ENCODE measurements at places on chromosomes 7 and 10.

GRCh38 chr7:39357648-39358047 lies 208.6 kb upstream of the YAE1 start:
- DNase-seq = no peak

DNA sequence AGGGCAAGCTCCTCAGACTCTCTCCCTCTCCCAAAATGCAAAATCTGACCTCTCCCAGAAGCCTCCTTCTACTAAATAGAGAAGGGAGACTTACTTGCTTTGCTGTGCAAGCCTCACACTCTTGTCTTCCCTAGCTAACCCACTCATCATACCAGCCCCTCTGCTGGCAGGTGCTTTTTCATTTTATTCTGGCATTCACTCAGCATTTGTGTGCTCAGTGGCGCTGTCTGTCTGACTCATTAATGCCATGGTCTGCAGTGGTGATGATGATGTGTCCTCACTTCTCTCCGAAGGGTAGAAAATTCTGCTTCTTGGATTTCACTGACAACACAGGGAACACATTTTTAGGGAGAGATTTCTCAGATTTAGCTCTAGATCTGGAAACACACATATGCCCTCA lies 22.0 kb upstream of the BTRC start:
- no peak for DNase-seq

- no peak for DNase-seq
Observed at GRCh38 chr10:23015021-23015707, 80.2 kb upstream of the MSRB2 start.

GRCh38 chr7:94633687-94634086 lies 22.2 kb downstream of the SGCE start:
- DNase-seq = no peak

DNA sequence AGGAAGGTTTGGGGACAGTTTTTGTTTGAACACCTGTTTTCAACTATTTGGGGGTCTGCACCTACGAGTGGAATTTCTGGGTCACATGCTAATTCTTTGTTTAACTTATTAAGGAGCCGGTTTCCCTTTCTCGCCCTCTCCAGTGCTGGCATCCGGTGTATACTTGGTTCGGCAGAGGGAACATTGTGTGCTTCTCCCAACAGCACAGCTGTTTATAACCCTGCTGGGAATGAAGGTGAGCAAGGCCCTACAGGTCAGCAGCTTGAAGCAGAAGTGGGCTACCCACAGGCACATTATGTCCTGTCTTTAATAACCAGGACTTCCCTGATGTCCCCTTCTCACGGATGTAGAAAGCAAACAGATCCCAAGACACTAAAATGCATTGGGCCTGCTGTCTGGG lies 87.5 kb upstream of the PDCD4 start:
- no peak for DNase-seq
